Uterus (tissue), 4 donors: ENCODE measurements at places on chromosomes 6 and 20.

DNA sequence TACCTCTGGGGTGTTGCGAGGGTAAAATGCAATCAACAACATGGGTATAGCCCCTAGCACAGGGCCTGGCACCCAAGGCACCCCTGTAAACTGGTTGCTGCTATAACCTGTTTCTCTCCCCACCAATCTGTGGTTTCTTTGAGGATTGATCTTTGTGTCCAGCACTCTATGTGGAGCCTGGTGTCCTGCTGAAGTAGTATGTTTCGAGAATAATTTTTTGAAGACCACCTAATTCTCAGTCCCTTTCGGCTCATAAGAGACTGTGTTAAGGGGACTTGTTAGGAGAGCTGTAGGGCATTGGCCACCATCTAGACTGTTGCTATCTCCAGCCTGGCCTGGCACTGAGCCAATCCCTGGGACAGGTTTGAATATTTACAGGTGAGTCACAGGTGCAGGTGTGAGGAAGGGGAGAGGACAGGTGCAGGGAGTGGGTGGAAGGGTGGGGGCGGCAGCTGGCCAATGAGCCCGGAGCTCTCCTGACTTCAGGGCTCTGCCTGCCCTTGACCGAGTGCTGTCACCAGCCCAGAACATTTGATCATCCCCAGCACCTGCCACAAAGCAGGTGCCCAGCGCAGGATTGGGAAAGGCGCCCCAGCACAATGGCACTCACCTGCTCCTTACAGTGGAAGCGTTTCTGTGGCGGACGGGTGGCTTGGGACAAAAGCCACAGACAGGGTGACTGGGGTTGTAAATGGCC lies 8.1 kb upstream of the C20orf144 start:
- peak; percentile 48 for DNase-seq

DNA sequence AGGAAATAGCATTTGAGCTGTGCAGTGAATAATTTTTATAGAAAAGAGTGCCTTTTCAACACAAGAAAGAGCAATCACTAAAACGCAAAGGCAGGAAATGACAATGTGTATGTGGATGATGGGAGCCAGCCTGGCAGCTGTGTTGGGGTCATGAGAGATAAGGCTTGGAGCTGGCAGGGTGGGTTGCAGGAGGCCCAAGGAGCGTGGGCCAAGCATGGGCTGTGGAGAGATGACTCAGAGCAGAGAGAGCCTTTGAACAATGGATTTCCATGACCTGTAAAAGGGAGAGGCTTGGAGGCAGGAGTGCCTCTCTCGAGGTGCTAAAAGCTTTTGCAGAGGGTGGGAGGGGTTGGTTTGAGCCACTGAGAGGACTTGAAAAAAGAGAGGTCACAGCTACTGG lies 6.6 kb upstream of the TBC1D7 start:
- no peak for DNase-seq

- DNase-seq = no peak
Observed at GRCh38 chr6:51704932-51705540, 382.4 kb downstream of the PKHD1 start.

- no peak for DNase-seq
Observed at GRCh38 chr20:44166008-44166407, 21.0 kb downstream of the JPH2 start.

DNA sequence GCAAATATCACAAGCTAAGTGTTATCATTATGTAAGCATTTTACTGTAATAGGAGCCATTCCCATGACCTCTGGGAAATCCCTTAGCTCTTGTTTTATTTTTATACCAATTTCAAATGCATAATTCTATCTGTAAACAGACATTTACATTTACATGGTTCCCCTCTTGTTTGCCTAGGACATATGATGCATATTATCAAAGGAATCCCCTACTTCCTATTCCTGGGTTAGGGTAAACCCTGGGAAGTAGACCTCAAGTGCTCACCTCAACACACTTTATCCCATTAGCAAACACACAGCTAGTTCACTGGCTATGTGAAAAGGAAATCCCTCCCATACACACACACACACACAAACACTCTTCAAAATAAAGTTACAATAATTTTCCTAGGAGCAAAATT lies 27.1 kb downstream of the PDE10A start:
- DNase-seq = no peak

- no peak for DNase-seq
Observed at GRCh38 chr6:154399097-154399496, 42.5 kb upstream of the IPCEF1 start.

DNA sequence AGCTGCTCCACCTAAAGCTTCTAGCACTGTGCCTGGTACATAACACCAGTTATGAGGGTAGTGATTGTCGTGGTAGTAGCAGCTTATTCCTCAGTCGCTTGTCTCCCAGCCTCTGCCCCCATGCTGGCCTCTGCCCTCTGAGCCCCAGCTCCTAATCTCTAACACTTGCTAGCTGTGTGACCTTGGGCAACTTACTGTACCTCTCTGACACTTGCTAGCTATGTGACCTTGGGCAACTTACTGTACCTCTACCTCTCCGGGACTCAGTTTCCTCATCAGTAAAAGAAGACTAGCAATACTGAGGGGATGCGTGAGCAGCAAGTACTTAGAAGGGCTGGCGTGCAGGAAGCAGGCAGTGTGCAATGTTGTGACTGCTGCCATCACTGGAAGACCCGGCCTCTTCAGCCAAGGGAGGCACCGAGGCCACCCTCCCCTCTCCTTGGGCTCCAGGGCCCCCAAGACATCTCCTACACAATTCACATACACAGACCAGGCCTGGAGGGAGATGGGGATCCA lies 9.9 kb downstream of the MDFI start:
- no peak for DNase-seq

GRCh38 chr6:166172546-166172945 lies 4.9 kb upstream of the TBXT start:
- no peak for DNase-seq

GRCh38 chr6:14177413-14178082 lies 60.0 kb downstream of the CD83 start:
- no peak for DNase-seq

DNA sequence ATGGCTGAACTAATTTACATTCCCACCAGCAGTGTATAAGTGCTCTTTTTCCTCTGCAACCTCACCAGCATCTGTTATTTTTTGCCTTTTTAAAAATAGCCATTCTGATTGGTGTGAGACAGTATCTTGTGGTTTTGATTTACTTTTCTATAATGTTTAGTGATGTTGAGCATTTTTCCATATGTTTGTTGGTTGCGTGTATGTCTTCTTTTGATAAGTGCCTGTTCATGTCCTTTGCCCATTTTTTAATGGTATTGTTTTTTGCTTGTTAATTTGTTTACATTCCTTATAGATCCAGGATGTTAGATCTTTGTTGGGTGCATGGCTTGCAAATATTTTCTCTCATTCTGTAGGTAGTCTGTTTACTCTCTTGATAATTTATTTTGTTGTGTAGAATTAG lies 169.9 kb downstream of the PRL start:
- no peak for DNase-seq

- no peak for DNase-seq
Observed at GRCh38 chr20:50895111-50895830, 36.0 kb downstream of the ADNP start.

DNA sequence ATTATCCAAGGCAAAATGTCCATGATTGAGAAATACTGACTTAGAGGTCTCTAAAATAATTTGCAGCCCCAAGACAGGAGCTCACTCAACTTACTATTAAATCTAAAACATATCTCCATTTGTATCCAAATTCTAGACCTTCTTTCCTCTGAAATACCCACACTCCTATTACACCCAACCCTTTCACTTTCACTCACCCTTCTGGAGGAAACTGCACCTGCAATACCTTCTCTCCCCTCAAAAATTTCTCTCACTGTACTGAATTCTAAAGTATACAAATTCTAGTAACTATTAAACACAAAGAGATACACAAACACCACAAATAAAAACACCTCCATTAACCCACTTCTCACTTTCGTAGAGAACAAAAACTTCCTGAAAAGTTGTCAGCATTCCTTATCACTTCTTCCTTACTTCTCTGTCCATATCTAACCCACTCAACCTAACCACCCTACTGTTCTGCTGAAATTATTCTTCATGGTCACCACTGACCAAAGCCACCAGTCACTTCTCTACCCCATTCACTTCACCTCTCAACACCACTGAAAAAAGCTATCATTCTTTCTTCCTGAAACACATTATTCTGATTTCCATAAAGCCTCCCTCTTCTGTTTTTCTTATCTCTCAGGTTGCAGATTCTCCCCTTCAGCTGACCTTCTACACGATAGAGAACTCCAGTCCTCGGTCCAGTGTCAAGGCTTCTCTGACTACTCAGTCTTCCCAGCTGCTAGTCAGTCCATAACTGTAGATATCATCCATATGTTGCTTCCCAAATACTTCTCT lies 12.0 kb downstream of the LMBRD1 start:
- no peak for DNase-seq

GRCh38 chr6:27838945-27839625 lies 73.1 kb downstream of the OR2B2 start:
- no peak for DNase-seq

- DNase-seq = no peak
Observed at GRCh38 chr6:3669916-3670315, 81.6 kb downstream of the PXDC1 start.

DNA sequence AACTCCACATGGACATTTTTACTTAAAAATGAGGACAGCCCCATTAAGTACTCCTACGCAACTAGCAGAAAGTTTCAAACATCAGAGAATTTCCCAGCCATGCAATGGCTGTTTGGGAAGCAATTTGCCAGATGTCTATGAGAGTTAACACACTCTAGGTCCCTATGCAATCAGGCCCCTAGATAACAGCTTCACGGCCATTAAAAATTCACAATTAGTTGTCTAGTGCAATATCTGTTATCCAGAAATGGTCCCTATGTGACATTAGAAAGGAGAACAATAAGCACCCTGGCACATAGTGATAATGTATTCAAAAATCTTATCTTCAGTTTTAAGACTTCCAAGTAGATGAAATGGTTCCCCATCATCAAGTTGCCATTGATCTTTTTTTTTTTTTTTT lies 174.3 kb upstream of the NRSN1 start:
- DNase-seq = no peak

DNA sequence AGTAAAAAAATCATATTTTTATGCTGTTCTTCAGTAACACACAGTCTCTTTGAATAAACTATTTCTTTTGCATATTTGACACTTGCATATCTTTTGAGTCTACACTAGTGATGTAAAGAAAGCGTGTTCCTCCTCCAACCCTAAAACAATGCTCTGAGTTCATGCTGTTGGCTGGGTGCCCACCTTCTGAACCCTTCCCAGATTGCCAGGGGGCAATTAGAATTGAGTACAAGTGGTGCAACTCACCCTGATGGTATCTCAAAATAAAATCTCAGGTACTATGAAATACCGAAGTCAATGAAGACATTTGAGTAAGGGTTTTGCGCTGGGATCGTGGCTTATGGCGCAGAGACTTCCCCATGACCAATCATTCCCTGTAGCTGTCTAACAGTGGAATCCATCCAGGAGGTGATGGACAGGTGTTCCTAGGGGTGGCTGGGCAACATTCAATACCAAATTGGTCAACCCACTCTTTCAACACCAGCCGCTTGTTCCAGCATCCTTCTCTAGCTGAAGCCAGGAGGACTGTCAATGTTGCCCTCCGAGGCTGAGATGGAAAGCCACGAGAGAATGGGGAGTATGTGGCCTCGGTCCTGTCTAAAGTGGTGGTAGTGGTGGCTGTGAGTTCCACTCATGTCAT lies 94.4 kb upstream of the ZNFX1 start:
- DNase-seq = no peak

DNA sequence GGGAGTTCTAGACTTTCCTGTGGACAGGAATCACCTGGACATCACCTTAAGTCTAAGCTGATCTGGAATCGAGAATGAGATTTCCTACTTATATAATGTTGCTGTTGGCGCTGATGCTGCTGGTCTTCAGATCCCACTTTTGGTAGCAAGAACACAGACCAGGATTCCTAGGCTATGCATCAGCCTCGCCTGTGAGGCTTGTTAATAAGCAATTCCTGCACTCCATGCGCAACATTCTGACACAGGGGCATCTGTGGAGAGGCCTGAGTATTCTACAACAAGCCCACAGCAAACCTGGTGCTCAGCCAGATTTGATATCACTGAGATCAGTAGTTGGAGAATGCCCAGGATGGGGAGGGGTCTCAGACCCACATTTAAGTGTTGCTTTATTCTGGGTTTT lies 52.0 kb upstream of the TRIM26 start:
- no peak for DNase-seq

DNA sequence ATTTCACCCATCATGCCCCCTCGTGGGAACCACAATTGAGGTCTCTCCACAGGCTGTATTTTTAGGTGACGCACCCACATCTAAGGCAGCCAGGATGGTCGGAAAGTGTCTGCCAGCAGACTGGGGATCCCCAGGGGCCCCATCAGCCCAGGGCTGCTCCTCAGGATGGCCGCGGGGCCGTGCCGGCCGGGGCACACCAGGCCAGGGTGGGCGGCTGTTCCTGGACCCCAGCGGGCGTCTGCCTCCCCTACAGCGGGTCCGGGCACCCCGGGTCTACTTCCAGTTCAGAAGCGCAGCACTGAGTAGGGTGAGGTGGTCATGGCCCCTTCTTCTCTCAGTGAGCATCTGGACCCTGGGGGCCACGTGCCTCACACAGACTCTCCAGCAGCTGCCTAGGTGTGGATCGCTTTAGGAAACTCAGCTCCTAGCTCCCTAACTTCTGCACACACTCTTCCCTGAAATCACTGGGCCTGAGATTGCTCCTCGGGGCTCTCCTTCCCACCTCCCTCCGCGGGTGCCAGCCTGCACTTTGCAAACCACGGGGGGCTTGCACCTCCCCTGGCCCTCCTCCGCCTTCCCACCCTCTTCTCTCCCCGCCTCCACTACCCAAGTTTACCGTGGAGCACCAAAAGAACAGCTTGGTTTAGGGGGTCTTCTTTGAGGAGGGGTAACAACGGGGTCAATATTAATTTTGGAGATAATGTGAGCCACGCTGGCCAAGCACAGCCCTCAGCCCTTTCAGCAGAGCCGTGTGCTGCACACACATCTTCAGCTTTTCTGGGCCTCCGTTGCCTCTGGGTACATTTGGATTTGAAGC lies 14.2 kb upstream of the FOXC1 start:
- DNase-seq = no peak

- no peak for DNase-seq
Observed at GRCh38 chr6:47144306-47144705, 102.2 kb upstream of the ADGRF1 start.

DNA sequence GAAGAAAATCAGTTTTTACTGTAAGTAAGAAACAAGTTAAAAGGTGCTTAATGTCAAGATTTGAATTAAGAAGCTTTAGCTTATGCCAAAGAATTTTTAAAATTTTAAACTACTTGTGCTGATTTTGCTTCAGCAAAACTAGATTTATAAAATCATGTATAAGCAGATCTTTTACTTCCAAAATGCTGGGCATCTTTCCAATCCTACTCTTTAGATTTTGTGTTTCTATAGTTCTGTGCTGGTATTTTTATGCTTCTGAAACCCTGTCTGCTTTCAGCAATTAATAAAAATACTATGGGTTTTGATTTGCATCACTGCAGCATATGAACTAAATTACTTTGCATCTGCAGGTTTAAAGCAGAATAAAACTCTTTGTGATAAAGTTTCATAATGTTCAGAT lies 238.6 kb upstream of the RNF217 start:
- DNase-seq = no peak

- DNase-seq = no peak
Observed at GRCh38 chr20:2151858-2152281, 50.2 kb downstream of the STK35 start.
